Activated T-helper 17 cell treated with anti-CD3 and anti-CD28 coated beads, Interleukin-2, amount 50 U/mL, for 72 hours (primary cell): ENCODE measurements at places on chromosomes 2 and 18. TPM values are rescaled to one million over a fixed set of nuclear protein-coding genes. Genes with fewer than 3 reads are reported as not detected.

GRCh38 chr18:48238636-48239035, 170.5 kb downstream of the ZBTB7C start:
- ATAC-seq: no peak

GRCh38 chr2:105194022-105194675, 47.4 kb upstream of the GPR45 start:
- no peak for ATAC-seq

DNA sequence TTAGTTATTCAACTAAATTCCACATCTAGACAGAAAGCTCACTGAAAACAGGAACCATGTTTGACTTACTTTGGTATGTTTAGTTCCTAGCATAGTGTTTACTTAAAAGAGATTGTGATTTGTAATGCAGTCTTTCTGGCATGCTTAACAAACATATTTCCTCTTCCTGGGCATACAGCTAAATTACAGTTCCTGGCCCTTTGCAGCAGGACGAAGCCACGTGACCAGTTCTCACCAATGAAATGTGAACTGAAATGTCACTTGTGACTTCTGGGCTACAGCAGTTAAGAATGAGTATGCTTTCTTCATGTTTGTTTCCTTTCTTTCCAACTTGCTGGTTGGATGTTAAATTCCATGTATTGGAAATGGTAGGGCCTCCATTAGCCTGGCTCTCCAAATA, 330.5 kb downstream of the FIGN start:
- ATAC-seq: no peak

- no peak for ATAC-seq
These were observed 77.1 kb downstream of the SPRED2 start for GRCh38 chr2:65355186-65355831.

DNA sequence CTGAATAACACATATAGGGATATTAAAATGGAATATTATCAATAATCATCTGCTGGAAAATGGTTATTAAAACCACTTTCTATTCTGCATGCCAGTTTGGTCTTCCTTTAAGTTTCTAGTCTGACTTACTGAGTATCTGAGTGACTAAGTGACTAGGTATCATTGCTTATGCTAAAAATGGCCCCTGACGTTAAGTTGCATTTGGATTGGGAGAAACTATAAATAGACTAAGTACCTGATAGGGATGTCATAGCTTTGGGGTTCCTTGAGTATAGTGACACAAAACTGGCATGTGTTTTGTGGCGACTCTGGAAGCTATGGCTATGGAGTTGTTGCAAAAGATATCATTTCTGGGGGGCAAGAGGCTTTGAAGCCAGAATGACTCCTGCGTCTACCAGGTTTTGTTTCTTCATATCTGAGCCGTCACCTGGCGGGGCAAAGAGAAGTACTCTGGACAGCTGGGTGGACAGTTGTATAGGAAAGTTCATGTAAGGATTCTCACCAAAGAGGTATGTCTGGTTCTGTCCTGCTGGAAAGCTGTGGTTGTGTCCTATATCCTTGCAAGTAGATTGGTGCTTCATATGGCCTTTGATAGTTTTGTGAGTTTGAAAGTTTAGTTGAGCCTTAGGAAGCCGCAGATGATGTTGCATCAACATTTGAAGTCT, 17.9 kb downstream of the ITGAV start:
- ATAC-seq: no peak

DNA sequence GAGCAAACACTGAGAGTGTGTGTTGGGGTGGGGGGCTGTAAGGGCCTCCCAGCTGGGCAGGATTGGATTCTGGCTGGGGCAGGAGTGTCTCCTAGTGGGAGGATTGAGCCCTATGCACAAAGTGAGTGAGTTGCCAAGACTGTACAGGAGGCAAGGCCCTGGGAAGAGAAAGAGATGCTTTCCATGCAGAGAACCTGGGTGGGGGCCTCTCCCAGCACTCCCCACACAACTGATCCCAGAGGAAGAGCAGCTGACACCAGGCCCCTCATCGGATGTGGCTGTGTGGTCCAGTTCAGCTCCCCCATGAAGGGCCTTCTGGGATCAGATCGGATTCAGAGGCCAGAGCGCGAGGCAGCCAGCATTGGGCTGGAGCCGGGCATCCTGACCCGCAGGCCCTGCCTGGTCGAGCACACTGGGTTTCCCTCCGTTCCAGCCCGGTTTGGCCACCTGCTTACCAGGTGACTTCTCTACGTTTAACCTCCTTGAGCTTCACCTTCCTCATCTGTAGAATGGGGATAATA, 49.4 kb upstream of the FAHD2A start:
- no peak for ATAC-seq

- no peak for ATAC-seq
These were observed 335.1 kb downstream of the CYRIA start for GRCh38 chr2:16330571-16330970.

DNA sequence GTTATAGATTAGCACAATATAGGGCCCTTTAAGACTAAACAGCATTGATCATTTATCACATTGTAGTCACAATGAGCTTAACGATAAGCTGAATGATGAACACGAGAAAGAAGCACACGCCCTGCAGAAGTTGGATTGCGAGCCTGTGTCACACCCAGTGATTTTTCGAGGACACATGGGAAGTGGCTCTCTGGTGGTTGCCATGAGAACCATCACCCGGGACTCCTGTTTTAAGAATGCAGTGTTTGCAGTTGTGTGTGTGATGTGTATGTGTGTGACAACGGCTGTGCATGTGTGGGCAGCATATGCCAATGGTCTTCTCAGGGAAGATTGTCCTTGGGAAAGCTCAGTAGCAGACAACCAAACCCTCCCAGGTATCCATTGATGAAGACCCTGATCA, 69.2 kb downstream of the PDCL3 start:
- ATAC-seq: no peak

DNA sequence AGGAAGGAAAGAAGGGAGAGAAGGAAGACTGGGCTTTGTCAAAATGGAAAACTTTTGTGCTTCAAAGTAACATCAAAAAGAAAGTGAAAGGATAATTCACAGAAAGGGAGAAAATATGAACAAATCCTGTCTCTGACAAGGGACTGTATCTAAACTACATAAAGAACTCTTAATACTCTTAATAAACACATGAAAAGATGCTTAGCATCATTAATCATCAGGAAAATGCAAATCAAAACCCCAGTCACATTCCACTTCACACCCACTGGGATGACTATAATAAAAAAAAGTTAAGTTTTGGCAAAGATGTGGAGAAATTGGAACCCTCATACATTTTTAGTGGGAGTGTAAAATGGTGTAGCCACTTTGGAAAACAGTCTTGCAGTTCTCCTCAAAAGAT, 11.8 kb upstream of the ZFP36L2 start:
- no peak for ATAC-seq

Gene LOXL3
- total RNA-seq: 2.0 TPM

Gene PPM1B
- 38.9 TPM for total RNA-seq

Gene DYNAP
- not detected for total RNA-seq

Gene WNT10A
- 49.8 TPM for total RNA-seq
